ENCODE measurements at places on chromosomes 3 and 15. TPM values are rescaled to one million over a fixed set of nuclear protein-coding genes. Genes with fewer than 3 reads are reported as not detected.
A peak's percentile ranks its signal among the peaks of the same experiment; 100 is the strongest.

- DNase-seq: no peak
Measured at GRCh38 chr3:8996216-8996615, 32.9 kb upstream of the RAD18 start.

The TGM5 gene
- total RNA-seq: 0.64 TPM

DNA sequence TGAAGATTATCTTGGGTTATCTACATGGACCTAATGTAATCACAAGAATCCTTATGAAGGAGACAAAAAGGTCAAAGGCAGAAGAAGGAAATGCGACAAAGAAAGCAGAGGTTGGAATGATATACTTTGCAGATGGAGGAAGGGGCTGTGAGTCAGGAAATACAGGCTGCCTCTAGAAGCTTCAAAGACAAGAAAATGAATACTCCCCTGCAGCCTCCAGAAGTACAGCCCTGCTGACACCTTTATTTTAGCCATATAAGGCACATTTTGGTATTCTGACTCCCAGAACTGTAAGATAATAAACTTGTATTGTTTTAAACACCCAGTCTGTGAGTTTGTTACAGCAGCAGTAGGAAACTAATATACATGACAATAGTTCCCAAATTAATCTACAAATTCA is 58.6 kb downstream of the SIDT1 start:
- no peak for DNase-seq

GRCh38 chr3:14861031-14861430 is 42.3 kb downstream of the FGD5 start:
- DNase-seq: no peak

- DNase-seq: no peak
Measured at GRCh38 chr3:20696388-20697150, 510.6 kb upstream of the SGO1 start.

DNA sequence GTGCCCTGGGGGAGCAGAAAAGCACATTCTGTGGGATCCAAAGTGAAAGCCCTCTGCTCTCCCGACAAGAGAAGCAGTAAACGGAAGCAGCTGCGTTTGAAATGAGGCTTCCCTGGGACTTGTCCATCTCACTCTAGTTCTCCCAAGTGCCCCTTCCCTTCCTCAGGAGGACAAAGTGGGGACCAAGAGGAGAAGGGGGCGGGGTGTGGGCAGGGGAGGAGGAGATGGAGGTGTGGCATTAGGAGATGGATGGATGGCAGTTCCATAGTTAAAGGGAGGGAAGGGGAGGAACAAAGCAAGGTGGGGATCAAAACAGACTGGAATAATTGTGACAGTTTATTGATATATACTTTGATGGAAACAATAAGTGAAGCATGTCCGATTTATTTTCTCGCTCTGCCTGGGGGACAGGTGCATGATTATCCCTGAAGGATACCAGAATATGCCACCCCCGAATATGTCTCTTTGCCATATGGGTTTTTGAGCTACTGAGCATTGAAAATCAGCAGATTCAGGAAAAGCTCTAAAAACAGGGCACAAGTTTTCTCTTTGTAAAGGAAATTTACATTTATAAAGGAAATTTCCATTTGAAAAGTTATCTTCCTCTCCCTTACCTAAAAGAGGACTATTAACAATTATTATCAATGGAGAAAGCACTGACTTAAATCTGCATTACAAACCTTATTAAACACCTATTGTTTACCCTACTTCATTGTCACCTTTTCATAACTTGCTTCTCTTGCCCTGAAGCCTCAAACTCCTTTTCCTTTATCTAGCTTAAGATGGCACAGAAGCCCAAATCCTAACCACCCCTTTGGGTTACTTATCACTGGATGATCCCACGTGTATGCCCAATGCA is 58.9 kb upstream of the DAZL start:
- DNase-seq: peak; percentile 5

GRCh38 chr15:83293201-83293600 is 8.7 kb upstream of the BNC1 start:
- no peak for DNase-seq

The NR2E3 gene
- not detected for total RNA-seq

DNA sequence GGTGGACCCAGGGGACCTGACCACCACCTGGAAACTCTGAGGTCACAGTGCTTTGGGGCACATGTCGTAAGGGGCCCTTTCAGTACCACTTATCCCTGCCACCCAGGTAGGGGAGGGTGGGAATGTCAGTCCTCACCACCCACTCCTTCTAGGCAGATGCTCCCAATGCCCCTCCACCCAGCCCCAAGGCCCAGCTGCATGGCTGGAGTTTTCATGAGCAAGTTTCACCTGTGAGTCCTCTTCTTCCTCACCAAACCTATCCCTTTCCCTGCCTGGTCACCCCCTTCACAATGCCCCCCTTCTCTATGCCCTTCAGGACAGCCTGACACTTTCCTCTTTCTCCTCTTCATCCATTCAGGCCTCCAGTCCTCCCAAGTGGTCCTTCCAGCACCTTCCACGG is 9.8 kb downstream of the FAM174B start:
- no peak for DNase-seq

- no peak for DNase-seq
Measured at GRCh38 chr3:13717222-13717895, 162.5 kb downstream of the WNT7A start.

DNA sequence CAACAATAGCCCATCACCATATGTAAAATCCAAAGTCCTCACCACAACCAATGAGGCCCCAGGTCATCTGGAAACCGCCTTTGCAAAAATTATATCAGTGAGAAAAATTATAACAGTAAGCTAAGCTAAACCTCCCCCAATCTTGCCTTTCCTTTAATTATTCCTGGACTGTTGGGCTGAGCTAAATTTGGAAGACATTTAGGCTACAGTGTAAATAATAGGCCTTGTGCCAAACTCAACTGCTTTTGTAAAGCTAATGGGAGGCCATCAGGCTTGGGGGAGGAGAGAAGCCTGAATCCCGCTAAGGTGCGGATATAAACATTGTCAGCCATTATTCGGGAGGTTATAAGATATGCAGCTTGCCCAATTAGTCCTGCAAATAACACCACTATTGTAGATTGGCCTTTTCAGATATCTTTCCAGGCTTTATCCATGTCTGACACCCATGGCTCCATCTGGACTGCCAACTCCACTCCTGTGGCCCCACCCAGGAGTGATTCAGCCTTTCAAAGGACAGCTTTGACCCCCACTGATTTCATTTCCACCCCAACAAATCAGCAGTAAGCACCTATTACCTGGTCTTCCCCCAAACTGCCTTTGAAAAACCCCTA is 53.0 kb upstream of the CA12 start:
- no peak for DNase-seq

DNA sequence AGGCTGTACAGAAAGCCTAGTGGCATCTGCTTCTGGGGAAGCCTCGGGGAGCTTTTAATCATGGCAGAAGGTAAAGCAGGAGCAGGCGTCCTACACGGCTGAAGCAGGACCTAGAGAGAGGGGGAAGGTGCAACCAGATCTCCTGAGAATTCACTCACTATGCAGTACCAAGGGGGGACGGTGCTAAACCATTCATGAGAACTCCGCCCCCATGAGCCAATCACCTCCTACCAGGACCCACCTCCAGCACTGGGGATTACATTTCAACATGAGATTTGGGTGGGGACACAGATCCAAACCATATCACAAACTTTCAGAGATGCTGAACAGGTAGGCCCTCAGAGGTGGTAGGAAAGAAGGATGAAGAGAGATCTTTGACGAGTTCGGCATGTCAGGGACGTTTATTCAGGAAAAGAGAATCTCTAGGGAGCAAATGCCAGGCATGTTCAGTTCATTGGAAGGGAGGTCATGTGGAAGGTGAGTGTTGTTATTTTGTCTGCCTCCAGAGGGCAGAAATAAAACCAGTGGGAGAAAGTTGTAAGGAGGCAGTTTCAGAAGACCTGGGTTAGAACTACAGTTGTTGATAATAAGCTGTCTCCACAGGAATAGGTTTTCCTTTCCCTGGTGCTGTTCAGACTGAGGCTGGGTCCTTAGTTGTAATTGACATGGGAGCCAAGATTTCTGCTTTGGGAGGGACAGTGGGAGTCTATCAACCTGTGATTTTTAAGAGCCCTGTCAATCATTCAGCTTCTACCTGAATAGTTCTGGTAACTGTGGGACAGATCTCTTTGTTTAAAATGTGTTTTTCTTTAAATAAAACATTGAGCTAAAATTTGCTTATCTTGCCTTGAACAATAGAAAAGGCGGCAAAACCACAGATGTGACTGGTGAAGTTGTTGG is 4.3 kb upstream of the FNDC3B start:
- peak; percentile 46 for DNase-seq

- no peak for DNase-seq
Measured at GRCh38 chr3:170485294-170485693, 66.6 kb downstream of the CLDN11 start.

DNA sequence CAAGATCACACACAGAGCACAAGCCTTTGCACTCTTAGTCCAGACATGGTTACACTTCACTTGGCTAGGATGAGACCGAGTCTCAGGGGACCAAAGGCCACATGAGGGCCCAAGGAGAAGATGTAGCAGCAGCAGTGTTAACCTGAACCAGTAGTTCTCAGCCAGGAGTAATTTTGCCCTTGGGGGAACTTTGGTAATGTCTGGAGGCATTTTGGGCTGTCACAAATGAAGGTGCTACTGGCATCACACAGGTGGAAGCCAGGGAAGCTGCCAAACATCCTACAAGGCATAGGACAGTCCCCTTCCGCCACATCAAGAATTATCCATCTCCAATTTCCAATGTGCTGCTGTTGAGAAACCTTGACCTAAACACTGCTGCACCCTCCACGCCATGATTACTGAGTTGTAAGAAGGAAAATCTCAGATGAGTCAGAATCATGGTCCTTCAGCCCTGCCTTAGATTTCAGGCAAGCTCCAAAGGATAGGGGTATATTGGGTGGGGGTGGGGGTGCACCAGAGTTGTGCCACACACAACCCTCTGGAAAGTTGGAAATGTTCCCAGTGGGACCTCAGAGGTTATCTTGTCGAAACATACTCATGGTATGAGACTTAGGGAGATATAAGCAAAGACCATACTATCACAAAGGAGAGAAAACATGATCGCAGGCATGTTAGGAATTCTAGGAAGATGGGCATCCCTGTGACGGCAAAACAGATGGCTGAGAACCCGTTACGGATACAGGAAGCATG is 36.2 kb downstream of the SEMA5B start:
- DNase-seq: no peak
